ENCODE measurements at places on chromosomes 2 and 18.
A peak's percentile ranks its signal among the peaks of the same experiment; 100 is the strongest.

DNA sequence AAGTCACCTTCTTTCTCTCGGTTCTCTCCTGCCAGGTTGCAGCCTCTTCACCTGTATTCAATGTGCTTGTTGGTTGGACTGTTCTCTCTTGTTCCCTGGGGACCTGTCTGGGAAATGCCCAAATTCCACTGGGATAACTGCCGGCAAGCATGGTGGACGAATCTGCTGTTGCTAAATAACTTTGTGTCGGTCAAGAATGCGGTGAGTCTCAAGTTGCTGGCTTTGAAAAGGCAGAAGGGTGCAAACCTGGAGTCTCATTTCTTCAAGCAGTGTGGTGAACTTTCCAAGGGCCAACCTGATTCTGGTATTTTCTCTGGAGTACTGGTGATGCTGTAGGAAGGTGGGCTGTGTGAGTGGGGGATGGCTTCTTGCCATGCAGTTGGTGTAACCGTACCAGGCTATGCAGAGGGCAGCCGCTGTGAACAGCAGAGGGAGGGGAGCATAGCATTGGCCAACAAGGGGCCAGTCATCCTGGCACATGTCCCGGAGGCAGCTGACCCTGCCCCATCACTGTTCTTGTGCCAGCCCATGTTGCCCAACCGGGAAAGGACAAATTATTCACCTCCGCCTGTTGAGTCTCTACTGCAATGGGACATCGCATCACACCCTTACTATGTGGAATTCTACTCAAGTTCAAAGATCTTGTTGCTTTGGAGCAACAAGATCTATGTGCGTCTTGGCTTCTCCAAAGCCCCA, 88.1 kb upstream of the SEC11C start:
- DNase-seq = no peak

- DNase-seq = no peak
Measured at GRCh38 chr2:223537651-223538601, 64.2 kb downstream of the SCG2 start.

DNA sequence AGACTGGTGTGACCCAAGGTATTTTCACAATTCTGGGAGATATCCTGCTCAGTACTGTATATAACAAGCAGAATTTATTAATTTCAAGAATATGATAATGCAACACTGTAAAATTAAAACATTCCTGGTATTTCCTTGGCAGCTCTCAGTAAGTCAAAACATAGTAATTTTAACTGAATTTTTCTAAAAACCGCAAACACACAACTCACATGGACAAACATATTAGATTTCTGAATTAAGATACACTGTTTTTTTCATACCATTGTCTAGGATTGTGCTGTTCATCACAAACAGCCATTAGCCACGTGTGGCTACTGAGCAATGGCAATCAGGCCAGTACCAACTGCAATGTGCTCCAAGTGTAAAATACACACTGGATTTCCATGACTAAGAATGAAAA, 29.6 kb downstream of the LPIN2 start:
- no peak for DNase-seq

GRCh38 chr2:232523682-232524597, 2.0 kb upstream of the CHRND start:
- DNase-seq = peak; percentile 34

- no peak for DNase-seq
Measured at GRCh38 chr18:21451851-21452250, 148.7 kb downstream of the ESCO1 start.

- DNase-seq = peak; percentile 43
Measured at GRCh38 chr2:147844697-147845410, at the start of gene ACVR2A. ACVR2A (plus strand) TSS chr2:147845029; CDS start chr2:147845153, 124 bp downstream.

- no peak for DNase-seq
Measured at GRCh38 chr2:19538411-19538963, 180.1 kb upstream of the OSR1 start.

DNA sequence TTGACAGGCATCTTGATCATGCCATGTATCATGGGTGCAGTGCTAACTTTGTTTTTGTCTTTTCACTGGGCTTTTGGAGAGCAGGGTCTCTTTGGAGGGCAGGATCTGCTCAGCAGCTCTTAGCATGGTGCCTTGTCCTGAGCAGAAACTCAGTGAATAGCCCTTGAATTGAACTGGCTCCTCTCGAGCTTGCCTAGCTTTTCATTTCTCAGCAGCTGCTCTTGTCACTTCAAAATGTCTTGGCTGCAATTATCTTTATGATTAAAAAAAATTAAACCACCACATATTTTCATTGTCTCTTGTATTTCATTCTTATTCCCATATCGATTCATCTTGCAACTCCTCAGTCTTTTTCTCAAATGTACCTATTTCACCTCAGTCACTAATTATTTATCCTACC, 50.5 kb downstream of the CCDC85A start:
- DNase-seq = no peak

DNA sequence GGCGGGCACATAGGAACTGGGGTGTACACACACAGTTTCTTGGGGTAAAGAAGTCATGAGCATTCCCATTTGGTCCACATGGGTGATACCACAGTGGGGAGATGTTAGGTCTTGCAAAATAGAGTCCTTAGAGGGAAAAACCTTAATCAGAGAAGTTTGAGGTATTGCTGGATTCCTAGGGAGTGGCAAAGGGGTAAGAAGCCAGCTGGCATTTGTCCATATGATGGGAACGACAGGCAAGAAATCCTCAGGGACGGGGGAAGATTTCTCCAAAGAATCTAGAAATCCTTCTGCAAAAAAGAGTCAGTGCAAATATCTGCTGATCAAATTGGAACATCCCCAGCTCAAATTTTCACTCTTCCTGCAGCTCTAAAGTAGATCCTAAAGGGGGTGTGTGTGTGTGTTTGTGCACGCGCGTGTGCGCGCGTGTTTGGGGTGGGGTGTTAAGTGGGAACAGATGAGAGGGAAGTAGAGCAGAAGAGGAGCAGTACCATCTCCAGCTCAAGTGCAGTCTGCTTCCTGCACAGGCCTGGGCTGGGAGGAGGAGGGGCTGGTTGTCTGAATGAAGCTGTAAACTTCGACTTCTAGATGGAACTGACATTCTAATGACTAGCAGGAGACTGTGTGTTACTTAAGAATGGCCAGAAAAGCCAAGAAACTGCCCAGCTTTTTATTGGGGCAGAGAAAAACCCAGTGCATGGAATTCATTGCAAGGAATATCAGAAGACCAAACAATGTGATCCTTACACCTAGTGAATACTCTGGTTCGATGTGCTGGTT, 168.0 kb downstream of the SPP2 start:
- peak; percentile 59 for DNase-seq

- DNase-seq = no peak
Measured at GRCh38 chr2:74675090-74675489, 21.0 kb downstream of the SEMA4F start.

- no peak for DNase-seq
Measured at GRCh38 chr2:182682210-182682609, 33.8 kb upstream of the DNAJC10 start.

GRCh38 chr2:183597841-183598240, 473.6 kb downstream of the NUP35 start:
- no peak for DNase-seq

DNA sequence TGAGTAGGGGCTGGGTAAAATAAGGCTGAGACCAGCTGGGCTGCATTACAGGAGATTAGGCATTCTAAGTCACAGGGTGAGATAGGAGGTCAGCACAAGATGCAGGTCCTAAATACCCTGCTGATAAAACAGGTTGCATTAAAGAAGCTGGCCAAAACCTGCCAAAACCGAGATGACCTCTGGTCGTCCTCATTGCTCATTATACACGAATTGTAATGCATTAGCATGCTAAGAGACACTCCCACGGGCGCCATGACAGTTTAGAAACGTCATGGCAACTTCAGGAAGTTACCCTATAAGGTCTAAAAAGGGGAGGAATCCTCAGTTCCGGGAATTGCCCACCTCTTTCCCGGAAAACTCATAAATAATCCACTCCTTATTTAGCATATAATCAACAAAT, 132.2 kb downstream of the ARL4C start:
- DNase-seq = no peak

GRCh38 chr2:19841918-19842693, 59.7 kb downstream of the TTC32 start:
- no peak for DNase-seq

DNA sequence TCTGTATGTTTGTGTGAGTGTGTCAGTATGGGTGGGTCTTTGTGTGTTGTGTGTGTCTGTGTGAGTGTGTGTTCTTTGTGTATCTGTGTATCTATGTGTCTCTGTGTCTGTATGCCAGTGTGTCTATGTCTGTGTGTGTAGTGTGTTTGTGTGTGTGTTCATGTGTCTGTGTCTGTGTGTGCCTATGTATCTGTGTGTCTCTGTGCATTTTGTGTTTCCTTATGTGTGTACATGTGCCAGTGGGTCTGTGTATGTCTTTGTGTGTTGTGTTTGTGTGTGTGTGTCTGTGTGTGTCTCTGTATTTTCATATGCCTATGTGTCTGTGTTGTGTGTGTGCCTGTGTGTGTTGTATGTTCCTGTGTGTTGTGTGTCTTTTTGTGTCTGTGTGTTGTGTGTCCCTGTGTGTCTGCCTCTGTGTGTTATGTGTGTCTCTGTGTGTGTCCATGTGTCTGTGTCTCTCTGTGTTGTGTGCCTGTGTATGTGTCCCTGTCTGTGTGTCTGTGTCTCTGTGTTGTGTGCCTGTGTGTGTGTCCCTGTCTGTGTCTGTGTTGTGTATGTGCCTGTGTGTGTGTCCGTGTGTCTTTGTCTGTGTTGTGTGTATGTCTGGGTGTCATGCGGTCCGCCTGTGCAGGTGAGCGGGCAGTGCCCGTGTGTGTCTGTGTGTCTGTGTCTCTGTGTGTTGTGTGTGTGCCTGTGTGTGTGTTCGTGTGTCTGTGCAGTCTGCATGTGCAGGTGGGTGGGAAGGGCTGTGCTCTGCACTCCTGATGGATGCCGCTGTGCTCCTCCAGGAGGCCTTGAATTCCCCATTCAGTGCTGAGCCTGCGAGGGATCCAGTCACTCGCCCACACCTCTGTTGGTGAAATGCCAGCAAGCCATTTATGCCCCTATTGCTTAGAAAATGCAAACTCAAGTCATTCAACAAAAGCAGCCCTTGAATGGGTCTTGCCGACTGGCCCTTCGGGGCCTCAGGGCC, 37.4 kb downstream of the KLHL29 start:
- no peak for DNase-seq

- DNase-seq = no peak
Measured at GRCh38 chr2:156019341-156019740, 313.2 kb downstream of the NR4A2 start.

GRCh38 chr2:159617646-159618045, 1.3 kb upstream of the BAZ2B start:
- DNase-seq = no peak

- DNase-seq = no peak
Measured at GRCh38 chr2:75646090-75646582, 447 bp upstream of the MRPL19 start.

DNA sequence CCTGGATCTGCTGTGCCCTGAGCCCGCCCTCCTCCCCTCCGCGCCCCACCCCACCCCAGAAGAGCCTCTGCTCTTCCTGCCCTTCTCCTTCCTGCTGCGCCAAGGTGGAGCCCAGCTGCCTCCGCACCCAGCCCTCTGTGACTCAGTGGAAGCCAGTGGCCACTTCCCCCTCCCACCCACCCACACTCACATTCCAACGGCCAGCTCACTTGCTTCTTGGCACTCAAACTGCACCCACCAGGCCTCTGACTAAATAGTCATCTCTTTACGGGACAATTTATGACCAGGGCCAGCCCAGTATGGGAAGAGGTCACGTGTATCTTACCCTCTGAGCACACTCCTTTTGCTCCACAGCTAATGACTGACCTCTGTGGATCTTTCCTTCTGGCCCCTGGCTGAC, 150.4 kb upstream of the SLC1A4 start:
- DNase-seq = no peak

DNA sequence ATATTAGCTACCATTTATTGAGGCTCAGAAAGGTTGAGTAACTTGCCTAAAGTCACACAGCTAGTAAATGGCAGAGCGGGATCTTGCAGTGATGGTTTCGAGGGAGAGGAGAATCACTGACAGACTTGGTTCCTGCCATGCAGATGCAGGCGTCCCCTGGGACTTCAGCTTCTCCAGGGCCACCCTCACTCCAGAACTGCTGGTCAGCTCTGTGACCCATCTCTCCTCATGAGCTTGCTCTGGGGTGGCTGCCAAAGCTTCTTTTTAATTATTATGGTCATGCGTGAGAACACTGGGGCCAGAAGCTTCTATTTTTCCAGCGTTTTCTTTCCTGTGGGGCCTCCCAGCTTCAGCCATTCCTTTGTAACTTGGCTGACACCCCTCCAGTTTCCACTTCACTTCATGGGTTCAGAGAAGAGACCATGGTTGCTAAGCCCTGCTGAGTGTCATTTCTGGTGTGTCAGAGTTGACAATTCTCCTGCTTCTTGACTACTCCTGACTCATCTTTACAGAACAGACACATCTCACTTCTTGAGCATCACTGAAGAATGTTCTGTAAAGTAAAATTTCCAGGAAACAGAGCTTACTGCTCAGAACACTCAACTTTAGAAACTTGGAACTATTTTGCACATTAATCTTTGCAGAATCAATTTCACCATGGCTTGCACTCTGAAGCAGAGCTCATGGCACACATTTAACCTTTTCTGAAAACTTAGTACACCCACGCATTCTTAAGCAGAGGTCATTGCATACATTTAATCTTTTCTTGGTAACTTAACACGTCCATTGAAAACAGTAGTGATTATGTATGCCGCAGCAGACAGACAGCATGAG, 70.4 kb downstream of the IL1R2 start:
- no peak for DNase-seq

DNA sequence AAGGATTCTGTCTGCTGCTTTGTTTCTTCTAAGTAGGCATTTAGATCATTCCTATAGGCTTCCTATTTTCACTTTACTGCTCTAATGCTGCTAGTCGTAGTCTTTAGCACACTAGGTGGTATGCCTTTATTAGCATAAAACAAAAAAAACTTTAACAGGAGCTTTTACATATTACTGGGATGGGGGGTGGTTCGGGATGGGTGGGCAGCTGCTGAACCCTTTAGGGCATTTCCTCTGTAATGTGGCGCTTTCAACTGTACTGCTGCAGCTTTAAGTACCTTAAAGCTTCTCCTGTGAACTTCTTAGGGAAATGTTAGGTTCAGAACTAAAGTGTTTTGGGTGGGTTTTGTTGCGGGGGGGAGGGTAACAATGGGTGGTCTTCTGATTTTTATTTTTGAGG, 41.3 kb downstream of the ACTR2 start:
- no peak for DNase-seq

- no peak for DNase-seq
Measured at GRCh38 chr2:72849138-72849462, 23.3 kb upstream of the EXOC6B start.

DNA sequence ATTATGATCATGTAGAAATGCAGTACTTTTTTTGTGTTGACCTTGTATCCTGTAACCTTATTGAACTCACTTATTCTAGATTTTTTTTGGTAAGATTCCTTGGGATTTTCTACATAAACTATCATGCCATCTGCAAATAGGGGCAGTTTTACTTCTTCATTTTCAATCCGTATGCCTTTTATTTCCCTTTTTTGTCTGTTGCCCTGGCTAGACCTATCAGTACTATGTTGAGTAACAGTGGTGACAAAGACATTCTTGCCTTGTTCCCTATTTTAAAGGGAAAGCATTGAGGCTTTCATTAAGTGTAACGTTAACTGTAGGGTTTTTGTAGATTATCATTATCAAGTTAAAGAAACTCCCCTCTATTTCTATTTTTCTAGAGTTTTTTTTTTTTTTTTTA, 92.3 kb downstream of the LYPD1 start:
- DNase-seq = no peak

Data from CD4-positive, alpha-beta T cell treated with Interleukin-6 for 4 hours (primary cell).